ENCODE measurements at places on chromosomes 7 and 10.

GRCh38 chr10:122054048-122055025 is 65.4 kb downstream of the TACC2 start:
- DNase-seq: peak; percentile 83

DNA sequence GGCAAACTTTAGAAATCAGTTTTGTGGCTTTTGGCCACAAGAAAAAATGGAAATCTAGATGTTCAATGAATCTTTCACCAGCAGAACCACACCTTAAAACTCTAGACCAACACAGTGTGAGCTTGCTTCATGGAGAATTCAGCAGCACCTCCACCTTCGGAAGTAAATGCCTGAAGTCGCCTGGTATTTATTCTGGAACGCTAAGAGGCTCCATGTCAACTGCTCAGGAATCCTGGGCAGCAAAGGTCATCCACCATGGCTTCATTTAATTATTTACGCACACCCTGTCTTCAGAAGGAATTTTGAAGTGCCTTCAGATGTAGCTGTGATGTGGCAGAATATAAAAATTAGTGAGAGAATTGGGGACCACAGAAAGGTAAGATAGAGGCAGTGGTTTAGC is 167.7 kb downstream of the GFRA1 start:
- no peak for DNase-seq

GRCh38 chr10:22704471-22704911 is 9.9 kb downstream of the PIP4K2A start:
- no peak for DNase-seq

- no peak for DNase-seq
Measured at GRCh38 chr7:126723966-126724544, 528.7 kb downstream of the GRM8 start.

- no peak for DNase-seq
Measured at GRCh38 chr10:133412381-133412711, 12.1 kb downstream of the SPRN start.

DNA sequence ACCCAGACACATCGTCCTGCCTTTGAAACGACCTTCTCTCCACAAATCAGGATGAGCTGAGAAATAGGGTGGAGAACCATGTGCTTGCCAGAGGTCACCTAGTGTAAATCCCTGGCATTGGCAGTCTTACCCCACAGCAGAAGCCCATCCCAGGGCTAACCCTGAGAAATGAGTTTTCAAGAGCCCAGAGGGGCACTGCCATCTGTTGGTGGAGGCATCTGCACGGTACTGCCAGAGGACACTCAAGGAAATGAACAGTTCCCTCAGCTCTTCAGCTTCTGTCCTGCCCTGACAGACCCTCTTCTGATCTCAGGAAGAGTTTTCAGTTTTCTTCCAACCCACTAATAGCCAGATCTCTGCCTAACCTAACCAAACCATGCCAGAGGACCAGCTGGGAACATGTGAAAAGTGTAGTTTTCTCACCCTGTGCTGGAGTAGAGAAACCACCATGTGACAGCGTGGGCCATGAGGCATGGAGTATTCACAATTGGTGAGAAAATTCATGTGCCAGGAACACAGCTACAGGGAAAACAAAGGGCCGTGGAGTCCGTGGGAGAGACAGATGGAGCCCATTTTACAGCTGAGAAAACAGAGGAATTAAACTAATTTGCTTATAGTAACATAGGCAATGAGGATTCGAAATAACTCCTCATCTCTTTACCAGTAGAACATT is 37.7 kb upstream of the ITPRID1 start:
- no peak for DNase-seq

GRCh38 chr10:63465293-63466143 is at the start of gene JMJD1C:
TSS of gene JMJD1C (minus strand) at chr10:63465977. CDS start at chr10:63465662, 315 bp downstream.
- DNase-seq: peak; percentile 90

DNA sequence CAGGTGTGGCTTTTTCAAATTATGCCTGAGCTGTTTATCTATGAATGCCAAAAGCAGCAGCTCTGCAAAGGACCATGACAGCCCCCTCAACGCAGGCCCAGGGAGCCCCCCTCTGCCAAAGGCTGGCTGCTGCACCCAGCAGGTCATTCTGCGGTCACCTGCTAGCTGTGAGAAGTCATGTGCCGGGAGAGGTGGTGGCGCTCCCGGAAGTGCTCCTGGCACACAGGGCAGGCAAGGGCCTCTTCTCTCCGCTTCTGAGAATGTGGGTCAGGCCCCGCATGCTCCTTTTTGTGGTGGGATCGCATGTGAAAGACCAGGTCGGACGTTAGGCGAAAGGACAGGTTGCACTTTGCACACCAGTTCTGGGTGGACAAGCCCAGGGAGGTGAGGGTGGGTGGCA is 16.4 kb downstream of the ZNF488 start:
- DNase-seq: no peak

- no peak for DNase-seq
Measured at GRCh38 chr10:93911866-93912265, 18.1 kb downstream of the SLC35G1 start.

DNA sequence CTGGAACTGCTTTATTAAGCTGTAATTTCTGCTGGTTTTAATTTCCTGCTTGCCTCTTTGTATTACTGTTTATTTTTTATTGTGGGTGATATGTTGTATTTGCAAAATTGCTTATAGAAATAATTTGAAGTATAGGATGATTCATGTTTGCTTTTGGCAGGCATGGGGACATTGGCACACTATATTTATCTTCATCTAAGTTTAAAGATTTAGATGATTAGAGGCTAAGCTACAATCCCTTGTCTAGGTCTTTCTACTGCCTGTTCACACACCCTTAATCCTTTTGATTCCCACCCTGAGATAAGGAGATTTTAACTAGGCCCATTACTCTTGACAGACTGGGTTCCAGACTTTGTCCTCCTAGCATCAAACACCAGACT is 182.8 kb upstream of the KAT6B start:
- peak; percentile 43 for DNase-seq

DNA sequence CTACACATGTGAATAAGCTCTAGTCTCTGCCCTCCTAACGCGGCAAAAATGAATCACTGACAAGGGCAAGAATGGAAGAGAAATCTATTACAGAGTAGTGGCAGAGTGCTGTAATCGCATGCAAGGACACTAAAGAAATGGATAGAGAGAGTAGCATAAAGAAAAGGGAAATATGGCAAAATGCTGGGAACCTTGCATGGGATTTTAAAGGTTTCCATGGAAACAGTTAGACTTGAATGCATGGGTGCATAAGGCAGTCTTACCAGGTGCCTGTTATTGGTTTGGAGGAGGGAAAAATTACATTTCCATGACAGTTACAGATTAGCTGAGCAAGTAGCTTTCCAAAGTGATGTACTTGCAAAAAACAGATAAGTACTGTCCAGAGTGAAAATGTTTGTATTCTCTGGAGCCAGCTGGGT is 233.4 kb downstream of the PTN start:
- peak; percentile 41 for DNase-seq

DNA sequence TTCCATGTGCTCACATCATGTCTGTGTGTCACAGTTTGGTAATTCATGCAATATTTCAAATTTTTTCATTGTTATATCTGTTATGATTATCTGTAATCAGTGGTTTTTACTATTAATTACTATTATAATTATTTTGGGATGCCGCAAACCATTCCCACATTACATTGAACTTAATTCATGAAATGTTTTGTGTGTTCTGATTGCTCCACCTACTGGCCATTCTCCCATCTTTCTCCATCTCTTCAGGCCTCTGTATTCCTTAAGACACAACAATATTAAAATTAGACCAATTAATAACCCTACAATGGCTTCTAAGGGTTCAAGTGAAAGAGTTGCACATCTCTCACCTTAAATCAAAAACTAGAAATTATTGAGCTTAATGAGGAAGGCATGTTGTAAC is 398.5 kb downstream of the PCDH15 start:
- no peak for DNase-seq

DNA sequence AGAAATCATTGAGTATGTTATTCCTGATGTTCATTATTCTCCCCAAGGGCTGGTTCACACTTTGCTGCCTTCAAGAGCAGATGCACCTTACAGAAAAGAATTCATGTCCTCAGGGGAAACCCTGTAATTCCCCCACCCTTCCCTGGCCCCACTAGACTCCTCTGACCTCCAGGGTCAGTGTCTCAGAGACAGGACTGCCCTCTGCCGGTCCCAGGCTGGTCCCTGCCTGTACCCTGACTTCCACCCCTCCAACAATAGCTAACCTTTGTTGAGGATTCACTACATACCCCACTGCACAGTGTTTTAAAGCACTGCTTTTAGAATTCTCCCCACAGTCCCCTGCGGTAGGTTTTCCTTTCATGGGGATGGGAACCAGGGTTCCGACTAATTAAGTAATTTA is 4.4 kb upstream of the SEPHS1 start:
- DNase-seq: no peak

GRCh38 chr7:108973075-108973474 is 403.4 kb downstream of the DNAJB9 start:
- DNase-seq: no peak

- DNase-seq: peak; percentile 46
Measured at GRCh38 chr7:17183630-17184328, 114.7 kb upstream of the AHR start.

DNA sequence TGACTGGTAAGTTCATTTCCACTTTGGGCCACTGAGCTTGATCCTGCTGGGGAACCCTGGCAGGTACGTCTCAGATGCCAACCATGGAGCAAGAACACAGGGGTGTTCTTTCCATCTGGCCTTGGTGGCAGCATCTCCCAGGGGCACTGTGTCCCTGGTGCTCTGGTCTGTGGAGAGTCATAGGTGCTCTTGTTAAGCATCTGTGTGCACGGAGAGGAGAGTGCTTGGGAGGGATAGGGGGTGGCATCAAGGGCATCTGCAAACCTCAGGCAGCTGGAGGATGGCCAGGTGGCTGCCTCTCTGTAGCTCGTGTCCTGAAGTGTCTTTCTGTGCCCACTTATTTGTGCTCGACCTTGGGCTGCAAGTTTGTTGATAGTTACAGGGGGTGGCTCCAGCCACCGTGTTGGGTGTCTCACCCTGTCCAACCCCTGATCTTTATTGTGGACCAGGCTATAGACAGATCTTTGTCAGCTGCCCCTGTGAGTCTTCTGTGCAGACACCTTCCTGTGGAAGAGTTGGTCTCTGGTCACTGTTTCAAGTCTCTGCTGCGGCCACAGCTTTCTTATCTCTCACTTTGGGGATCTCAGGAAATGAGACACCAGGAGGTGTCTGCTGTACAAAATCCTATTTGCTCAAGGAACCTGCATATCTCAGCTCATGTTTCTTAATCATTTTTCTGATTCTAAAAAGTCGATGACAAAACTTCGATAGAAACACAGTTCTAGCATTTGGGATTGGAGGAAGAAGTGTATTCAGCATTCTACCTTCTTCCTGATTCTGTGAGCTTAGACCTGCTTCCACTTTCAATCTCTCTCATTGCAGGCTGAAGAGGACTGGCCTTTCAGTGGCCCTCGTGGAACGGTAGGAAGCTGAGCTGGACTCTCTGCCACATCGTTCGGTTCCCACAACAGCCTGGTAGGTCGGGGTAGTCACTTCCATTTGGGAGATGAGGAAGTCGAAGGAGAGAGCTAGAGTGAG is 17.2 kb upstream of the GIMAP8 start:
- DNase-seq: no peak

DNA sequence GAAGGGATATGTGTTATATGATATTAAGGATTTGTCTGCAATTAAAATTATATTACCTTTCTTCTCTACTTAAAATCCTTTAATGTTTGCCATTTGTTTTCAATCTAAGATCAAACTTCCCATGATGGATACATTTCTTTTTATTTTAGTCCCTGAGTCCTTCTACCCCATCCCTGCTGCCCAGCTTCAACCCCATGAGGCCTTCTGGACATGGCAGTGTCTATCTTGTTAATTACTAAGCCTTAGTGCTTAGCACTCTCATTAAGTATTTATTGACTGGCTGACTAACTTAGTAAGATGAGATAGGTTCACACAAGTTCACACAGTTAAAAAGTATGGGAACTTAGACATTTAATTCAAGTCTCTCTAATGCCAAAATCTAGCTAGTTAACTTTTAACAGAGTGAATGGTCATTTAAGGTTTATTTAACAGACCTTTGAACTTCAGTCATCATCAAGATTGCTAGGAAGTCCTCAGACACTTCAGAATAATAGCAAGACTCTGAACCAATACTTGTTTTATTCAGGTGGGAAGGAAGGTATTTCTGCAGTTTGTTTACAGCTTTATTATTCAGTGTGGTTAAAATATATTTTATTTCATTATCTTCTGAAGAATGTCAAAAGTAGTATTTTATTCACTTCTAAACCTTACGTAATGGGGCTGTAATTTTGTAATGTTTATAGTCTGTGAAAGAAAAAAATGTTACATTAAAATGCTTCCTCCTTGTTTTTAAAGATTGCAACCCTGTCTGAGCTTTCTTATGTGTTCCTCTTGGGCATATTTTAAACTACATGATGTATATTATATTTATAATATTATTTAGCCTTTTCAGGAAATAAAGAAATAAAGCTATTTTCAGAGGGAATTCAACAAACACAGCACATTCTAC is 848.9 kb downstream of the REEP3 start:
- DNase-seq: no peak

GRCh38 chr10:33233635-33234034 is 100.8 kb downstream of the NRP1 start:
- no peak for DNase-seq

DNA sequence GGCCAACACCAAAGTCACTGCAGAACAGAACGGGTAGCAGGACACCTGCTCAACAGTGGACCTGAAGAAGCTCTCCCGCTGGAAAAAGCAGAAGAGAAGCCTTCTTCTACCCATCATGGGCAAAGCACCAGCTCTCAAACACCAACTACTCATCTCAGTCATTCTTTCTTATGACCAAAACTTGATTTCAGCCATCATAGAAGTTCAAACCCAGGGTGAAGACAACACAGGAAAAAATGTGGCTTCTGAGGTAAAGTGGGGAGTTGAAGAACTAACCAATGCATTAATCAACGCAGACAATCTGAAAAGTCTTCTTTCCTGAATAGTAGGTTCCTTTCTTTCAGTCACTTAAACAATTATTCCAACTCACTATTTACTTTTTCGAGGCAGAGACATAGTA is 83.3 kb downstream of the ELMO1 start:
- no peak for DNase-seq
